ENCODE measurements at places on chromosomes 1 and 21.

GRCh38 chr1:216916890-216917438 is 193.7 kb upstream of the ESRRG start:
- no peak for DNase-seq

DNA sequence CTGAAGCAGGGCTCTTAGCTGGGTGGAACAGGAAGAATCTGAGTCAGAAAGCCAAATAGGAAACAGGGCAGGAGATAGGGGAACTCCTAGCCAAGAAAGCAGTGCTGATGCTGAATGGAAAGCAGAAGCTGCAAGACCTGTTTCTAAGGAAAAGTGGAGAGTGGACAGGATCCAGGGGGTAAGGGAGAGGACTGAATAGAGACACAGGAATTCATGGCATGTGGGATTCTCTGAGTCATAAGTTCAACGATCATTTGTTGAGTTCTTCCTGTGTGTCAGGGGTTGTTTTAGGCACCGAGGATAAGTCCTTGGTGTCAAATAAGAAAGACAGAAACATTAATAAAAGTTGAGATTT is 153.8 kb upstream of the FGGY start:
- peak; percentile 92 for DNase-seq

DNA sequence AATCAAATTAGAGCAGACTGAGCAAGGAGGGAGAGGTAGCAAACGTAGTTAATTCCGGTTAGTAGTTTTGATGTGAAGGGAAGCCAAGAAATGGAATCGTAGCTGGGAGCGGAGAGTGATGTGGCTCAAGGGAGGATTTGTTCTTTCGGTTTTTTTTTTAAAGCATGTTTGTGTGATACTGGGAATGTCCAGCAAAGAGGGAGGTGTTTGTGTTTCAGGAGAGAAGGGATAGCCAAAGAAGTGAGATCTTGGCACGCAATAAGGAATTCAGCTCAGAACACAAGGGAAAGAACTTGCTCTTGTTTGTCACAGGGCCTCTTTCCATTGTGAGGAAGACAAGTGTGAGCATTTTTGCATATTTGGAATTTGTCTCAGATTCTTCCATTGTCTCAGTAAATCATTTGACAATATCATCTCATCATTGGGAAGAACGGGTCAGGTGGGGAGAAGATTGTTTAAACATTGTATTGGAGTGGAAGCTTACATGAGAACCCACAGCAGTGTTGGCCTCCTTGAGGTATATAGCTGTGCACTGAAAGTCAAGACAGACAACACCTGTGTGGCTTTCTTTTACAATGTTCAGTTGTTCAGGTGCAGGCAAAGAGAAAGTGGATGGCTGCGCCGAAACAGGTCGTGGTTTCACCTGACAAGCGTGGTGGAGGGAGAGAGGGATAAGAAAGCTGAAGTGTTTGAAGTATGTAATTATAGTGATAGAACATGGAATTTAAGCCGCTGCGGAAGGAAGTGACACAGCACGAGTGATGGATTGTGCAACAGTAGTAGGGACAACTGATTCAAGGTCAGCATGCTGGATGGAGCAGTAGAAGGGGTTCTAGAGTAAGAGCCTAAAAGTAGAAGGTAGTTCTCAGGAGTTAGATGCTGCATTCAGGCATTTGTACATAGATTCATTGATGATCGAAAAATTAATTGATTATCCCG is 25.4 kb downstream of the FMN2 start:
- no peak for DNase-seq

DNA sequence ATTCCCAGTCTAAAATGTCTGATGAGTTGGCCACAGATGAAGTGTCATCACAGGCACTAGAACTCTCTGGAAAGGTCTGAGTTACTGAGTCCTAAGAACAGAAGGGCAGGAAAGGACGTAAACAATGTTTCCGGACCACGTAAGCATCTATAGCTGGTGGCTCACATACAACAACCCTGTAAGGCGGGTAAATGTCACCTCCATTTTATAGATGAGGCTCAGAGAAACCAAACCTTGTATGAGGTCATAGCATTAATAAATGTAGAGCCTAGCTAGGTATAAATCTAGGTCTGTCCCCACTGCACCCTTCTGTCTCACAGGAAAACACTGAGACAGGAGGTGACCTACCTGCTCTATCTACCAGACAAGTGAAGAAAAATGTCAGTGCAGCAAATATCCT is 86.6 kb downstream of the CSMD2 start:
- no peak for DNase-seq

- no peak for DNase-seq
These were observed 61.3 kb downstream of the ROR1 start for GRCh38 chr1:63835128-63835527.

DNA sequence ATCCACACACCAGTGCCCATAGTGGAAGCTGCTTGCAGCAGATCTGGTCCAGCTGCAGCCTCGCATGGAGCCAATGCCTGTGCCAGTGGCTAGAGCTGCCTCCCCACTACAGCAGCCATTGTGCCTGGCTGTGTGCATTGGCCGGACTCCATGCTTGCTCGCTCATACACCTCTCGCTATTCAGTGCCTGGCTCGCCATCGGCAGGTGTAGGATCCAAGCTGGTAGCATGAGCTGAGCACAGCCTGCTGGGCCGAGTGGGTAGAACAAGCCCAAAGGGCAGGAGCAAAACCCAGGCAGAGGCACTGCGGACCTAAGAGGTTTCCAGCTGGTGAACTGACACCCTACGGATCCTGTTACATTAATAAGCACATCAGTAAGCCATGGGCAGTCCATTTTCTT is 1184.1 kb downstream of the AMY1C start:
- DNase-seq = no peak

DNA sequence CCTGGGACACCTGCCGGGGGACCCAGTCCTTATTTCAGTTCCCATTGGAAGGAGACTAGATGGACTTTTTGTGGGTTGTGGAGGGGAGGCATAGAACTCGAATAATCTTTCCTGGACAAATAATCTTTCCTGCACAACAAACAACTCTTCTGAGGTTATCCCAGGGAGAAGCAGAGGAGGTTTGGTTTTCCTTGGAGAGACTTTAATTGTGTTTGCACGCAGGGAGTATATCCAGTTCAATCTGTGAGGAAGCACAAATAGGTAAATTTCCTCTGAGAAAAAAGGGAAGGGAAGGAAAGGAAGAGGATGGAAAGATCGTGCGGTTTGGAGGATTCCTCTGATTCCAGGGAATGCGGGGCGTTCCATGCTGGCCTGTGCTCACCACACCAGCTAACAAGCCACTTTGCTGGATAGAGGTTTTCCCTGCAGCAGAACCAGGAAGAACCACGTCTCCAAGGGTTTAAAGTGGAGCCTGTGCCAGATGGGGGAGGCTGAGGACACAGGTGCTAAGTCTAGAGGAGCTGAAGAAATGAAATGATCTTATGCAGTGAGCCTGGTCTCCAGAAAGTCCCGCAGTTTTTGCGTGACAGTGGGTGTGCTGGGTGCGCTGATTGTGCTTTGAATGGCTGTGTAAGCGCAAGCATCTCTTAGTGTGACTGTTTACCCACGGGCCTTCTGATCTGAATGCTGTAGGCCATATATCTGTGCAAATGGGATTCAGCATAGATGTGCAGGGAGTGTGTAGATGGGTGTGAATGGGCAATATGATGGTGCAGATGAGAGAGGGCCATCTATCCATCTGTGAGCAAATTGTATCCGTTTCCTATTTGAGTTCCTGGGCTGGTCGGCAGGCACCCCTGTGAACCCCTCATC is 7.6 kb downstream of the PAX7 start:
- DNase-seq = no peak

- no peak for DNase-seq
These were observed 50.5 kb upstream of the IPO9 start for GRCh38 chr1:201778279-201779065.

DNA sequence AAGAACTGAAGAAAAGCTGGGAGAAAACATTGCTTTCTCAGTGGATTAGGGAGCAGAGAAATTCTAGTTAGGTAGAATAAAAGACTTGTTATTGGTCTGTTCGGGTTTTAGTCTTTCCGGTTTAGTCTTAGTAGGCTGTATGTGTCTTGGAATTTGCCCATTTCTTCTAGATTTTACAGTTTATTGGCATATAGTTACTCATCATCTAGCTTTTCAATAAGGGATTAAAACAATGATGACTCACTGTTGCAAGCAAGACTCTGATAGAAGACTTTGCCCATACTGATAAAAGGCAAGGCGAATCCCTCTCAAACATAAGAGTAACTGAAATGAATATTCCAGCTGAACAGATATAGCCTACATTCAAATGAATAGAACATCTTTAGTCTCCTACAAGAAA is 62.3 kb downstream of the GPR137B start:
- no peak for DNase-seq

- DNase-seq = no peak
These were observed 343.4 kb downstream of the PLPP3 start for GRCh38 chr1:56235909-56236510.

- peak; percentile 33 for DNase-seq
These were observed 113.5 kb downstream of the MAP3K21 start for GRCh38 chr1:233440951-233441401.

All from dermis blood vessel endothelial cell (primary cell).